ENCODE measurements at places on chromosomes 7 and 10.

DNA sequence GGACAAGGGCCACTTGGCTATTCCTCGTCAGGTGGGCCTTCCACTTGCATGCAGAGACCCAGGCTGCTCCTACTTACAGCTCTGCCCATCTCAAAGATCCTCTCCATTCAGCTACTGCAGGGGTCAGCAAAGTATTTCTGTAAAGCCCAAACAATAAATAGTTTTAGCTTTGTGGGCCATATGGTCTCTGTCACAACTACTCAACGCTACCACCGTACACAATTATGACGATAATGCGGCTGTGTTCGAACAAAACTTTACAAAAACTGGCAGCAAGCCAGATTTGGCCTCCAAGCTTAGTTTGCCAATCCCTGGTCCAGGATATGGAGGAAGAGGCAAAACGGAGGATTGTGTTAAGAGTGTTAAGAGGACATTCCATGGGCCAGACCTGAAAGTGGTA is 12.8 kb downstream of the RAB11FIP2 start:
- H3K27me3 ChIP-seq, result no peaks in the 10 kb centered on the region
- H3K4me3 ChIP-seq, result no peak overlapping the region
- no peaks in the 10 kb centered on the region for H3K36me3 ChIP-seq
- H3K27ac ChIP-seq, result no peak overlapping the region
- no peak for DNase-seq

GRCh38 chr10:31000867-31001266 is 30.8 kb downstream of the ZNF438 start:
- no peaks in the 10 kb centered on the region for H3K27me3 ChIP-seq
- no peaks in the 10 kb centered on the region for H3K36me3 ChIP-seq
- peaks cover 28% of the 10 kb centered on the region for H3K4me1 ChIP-seq
- DNase-seq, result no peak
- no peak overlapping the region for H3K4me3 ChIP-seq
- H3K27ac ChIP-seq, result no peak overlapping the region

DNA sequence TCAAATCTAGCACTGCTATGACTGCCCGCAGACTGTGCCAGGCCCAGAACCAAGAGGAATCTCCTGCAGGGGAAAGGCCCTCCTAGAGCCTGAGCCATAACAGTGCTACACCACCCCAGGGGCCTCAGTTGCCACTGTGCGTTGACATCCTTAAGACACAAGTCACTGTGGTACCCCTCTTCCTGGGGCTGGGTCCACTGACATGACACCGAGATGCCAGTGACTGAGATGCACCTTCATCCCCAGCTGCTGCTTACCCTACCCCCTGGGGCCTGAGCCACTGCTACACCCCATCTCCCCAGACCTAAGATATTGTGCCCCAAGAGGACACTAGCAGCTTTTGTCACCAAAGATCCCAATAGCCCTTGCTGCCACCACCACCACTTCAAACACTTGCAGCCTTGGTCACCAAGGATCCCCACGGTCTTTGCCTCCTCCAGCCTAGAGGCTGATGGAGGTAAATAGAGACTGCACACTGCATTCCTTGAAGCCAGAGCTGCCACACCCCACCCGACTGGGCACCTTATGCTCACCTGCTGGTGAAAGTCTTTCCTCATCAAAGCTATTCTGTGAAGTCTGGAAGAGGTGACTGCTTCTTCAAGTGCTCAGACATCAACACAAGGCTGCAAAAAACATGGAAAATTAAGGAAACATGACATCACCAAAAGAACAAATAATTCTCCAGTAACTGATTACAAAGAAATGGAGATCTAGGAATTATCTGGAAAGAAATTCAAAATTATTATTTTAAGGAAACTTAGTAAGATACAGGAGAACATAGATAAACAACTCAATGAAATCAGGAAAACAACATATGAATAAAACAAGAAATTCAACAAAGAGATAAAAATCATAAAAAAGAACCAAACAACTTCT is 40.4 kb upstream of the SHH start:
- no peak overlapping the region for H3K4me3 ChIP-seq
- DNase-seq, result no peak
- no peak overlapping the region for H3K27ac ChIP-seq
- H3K36me3 ChIP-seq, result no peaks in the 10 kb centered on the region
- no peaks in the 10 kb centered on the region for H3K27me3 ChIP-seq

DNA sequence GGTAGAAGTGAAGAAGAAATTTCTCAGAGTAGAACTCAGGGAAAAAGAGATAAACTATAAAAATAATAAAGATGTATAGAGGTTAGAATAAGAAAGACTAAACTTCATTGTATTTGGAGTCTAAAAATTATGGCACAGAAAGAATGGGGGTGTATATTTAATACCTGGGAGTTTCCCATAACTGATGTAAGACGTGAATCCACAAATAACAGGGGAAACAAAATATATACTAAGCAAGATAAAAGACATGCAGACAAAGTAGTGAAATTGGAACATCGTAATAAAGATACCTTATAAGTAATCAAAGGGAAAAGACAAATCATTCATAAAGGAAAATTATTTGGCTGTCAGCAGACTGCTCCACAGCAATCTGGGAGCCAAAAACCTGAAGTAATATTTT is 62.8 kb downstream of the HECTD2 start:
- no peaks in the 10 kb centered on the region for H3K27me3 ChIP-seq
- no peaks in the 10 kb centered on the region for H3K4me1 ChIP-seq
- H3K4me3 ChIP-seq, result no peak overlapping the region
- H3K36me3 ChIP-seq, result no peaks in the 10 kb centered on the region
- DNase-seq, result no peak

DNA sequence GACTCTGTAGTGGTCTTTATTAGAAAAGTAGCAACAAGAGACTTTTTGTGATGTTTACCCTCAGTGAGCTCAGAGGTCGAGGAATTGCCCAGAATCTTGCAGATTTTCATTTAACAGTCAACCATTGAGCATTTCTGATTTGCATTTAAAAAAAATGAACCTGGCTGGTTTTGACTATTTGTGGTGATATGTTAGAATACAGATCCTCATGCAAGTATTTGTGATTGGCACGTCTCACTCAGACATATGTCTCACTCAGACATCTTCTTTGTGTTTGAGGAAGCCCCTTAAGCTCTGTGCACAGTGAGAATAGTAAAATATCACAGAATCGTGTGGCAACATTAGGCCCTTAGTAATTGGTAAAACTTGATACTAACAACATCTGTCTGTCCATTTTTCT is 113.2 kb downstream of the SND1 start:
- H3K4me1 ChIP-seq, result peaks cover 14% of the 10 kb centered on the region
- H3K27me3 ChIP-seq, result no peaks in the 10 kb centered on the region
- H3K27ac ChIP-seq, result no peak overlapping the region
- DNase-seq, result no peak
- no peak overlapping the region for H3K4me3 ChIP-seq

All from CD4-positive, alpha-beta memory T cell (primary cell).